Jurkat, Clone E6-1 (cell line): ENCODE measurements at places on chromosomes 3 and 15.

DNA sequence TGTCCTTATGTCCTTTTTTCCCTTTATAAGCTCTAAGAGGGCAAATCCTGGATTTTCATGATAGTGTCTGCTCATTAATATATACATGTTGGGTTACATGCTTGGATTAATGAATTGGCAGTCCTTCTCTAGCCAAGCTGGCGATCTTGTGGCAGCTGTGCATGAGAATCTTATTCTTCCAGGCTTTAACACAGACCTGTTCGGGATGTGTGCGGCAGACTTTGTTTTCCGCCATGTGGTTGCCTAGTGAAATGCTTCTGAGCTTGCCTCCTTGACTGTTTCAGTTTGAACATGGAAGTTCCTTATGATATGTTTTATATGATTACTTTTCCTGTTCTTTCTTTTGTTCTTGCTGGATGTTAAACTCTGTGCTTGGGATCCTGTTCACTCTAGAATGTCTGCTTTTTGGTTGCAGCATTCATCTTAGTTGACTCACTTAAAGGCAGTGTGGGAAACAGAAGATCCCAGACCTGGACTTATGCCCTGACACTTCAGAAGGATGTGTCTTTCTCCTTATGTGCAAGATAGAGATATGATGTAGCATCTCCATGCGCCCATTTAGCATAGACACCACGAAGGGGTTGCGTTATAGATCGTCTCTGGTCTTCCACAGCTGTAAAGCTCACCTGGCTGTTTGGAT lies 7.2 kb downstream of the CHCHD6 start:
- no peak for DNase-seq

DNA sequence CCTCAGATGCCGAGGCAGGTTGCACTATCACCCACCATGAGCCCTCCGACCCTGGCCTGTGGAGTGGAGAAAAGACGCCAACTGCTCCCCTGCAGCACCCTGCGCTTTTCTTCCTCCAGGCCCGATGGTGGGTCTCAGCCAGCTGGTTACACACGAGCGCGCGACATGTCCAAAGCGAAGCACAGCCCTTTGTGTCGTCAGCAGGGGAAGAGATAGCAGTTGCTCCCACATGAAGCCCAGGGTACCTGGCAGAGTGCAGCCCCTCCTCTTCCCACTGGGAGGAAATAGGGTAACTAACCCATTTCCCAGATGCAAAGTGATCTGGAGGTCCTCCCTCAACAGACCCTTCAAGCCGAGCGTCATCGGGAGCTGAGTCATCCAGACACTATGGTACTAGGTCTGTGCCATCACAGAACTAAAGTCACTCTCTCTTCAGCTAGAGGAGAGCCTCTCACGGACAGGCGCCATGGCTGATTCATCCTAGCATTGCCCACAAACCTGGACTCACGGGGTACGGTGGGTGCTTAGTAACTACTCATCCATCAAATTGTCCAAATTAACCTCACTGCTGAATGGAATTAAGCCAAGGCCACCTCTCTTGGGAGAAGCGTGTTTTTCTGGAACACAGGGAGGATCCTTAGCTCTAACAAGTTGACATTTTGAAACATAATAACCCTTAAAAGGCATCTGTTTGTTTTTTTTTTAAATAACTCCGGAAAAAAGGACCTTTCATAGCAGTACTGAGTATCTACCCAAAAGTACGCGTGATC lies 45.2 kb upstream of the BDH1 start:
- no peak for DNase-seq

- DNase-seq = peak; percentile 95
Measured at GRCh38 chr15:101167753-101168462, 83.9 kb downstream of the CHSY1 start.

GRCh38 chr3:4999531-5000184 lies 20.4 kb downstream of the BHLHE40 start:
- no peak for DNase-seq

- DNase-seq = no peak
Measured at GRCh38 chr3:84439476-84439875, 519.3 kb upstream of the CADM2 start.

DNA sequence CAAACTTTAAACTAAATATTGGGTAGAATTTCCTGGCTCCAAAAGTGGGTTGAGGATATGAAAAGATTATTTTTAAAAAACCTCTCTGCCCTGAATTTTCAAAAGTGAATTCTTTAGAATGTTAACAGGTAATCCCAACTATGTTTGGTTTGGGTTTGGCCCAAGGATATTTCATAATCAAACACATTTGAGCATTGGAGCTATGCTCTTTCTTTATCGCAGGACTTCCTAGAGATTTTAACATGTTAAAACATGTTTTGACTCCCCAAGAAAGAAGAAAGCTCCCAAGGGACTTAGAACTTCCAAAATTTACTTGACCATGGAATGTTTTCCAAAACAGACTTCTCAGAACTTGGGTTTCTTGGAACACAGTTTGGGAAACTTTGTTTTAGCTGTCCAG lies 75.6 kb upstream of the SYNPR start:
- DNase-seq = no peak

DNA sequence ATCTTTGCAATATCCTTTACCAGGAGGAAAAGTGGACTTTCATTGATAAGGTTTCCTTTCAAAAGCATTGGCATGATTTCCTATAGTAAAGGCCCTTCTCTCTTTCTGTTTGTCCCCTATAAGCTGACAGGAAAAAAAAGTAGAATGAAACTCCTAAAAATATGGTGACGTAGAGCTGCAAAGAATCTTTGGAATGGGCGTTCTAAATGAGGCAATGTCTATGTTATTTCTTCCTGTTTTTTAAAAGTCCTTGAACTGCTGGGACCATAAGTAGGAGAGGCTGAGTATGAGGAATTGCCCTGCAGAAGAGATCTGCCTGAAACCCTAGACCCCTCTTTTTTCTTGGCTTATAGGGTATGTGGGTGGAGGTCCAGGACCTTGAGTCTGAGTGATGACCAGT lies 17.2 kb downstream of the ST3GAL6 start:
- DNase-seq = no peak

GRCh38 chr3:12875857-12876836 lies 34.8 kb upstream of the RPL32 start:
- no peak for DNase-seq

- no peak for DNase-seq
Measured at GRCh38 chr3:30586806-30587486, 19.5 kb upstream of the TGFBR2 start.

DNA sequence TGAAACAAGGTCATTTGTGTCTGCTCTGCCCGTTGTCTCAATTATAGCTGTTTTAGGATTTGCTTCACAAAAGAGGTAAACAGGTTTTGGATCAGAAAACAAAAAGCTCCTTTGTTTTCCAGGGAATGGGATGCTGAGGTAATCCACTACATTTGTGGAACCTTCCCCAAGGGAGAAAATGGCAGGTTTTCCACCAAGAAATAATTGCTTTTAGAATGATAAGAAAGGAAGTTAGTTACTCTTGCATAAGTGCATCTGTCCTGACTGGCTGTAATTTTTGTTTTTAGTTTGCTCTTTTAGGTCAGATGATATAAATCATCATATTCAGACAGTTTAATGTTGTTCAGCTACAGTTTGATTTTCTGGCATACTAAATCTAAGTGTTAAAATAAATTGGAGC lies 198.5 kb upstream of the COL8A1 start:
- no peak for DNase-seq

DNA sequence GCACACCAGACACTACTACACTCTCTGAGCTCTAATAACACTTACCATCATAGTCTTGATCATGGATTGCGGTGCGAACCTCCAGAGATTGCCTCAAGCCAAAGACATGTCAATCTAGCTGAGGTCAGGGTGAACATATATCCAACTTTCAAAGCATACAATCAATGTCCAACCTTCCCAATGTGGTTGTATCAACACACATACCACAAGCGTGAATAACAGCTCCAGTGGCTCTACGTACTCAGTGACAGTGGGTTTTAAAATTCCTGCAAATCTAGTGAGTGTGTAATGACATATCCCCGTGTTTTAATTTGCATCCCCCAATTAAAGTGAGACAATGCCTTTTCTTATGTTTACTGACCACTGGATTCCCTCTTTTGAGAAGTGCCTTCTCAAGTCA lies 29.6 kb downstream of the SFMBT1 start:
- DNase-seq = no peak

DNA sequence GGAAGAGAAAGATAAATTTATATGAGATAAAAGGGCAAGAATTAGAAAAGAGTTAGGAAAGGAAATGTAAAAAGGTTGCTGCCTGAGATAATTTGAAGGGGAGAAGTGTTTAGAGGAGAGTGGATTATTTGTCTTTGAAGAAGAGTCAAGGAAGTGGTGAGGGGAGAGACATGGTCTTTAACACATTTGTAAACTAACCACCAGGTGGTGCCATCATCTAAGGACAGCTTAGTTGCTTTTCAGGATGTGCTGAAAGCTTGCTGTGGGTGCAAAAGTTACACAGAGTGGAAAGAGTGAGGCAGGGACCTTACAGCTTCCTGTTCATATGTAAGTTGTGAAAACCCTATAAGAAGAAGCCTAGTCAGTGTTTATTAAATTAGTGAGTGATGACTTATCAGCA lies 114.1 kb upstream of the DNAJC19 start:
- peak; percentile 24 for DNase-seq

DNA sequence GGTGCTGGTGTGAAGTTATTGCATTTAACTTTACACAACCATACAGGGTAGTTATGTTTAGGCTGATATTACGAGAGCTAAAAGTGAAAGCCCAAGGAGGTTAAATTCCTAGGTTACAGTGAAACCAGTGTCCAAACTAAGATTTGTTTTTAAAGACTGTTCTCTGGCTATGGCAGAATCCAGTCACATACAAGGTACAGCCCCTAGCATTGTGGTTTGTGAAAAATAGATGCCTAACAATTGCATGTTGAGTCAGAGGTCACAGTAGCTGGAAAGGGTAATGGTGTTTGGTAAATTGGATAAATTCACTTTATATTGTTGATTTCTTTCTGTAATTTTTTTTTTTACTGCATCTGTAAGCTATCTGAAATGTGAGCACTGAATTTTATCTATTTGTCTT lies 614.6 kb upstream of the TBL1XR1 start:
- DNase-seq = no peak

DNA sequence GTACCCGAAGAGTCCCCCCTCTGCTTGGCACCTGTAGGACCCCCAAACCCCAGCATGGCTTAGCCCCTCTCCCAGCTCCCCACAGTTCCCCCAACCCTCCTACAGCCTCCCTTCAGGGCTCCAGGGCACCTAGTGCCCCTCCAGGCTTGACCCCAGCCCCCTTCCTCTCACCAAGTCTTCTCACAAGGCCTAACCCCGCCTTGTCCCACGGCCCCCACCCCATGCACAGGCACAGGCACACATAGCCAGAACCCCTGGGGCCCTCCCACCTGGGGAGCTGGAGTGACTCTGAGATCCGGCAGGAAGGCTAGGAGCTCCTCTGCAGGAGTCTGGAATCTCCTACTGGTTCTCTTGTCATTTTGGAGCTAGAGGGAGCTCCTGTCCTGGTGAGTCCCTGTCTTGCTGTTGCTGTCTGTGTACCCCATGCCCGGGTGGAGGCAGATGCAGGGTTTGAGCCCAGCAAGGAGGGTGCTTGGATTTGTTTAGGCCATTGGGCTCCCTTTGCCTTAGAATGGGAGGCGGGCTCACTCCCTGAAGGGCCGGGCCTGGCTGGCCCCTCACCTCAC lies 39.6 kb downstream of the KLF13 start:
- no peak for DNase-seq

GRCh38 chr15:79736435-79737000 lies 160.3 kb downstream of the MTHFS start:
- DNase-seq = no peak

GRCh38 chr3:124882816-124883747 lies 4.1 kb downstream of the ITGB5 start:
- no peak for DNase-seq

DNA sequence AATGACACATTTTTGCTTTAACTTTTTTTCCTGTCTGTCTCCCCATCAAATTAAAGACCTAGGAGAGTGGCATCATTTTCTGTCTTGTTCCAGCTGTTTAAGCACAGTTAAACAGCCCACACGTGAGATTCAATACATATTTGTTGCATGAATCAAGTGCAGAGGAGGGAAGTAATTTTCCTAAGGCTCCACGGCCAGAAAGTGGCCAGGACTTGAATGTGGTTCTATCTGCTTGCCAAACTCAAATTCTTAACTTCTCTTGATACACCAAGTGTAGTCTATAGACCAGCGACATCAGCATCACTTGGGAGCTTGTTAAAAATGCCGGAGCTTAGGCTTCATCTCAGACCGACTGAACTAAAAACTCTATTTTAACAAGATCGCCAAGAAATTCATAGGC lies 724.8 kb upstream of the CFAP20DC start:
- DNase-seq = no peak

DNA sequence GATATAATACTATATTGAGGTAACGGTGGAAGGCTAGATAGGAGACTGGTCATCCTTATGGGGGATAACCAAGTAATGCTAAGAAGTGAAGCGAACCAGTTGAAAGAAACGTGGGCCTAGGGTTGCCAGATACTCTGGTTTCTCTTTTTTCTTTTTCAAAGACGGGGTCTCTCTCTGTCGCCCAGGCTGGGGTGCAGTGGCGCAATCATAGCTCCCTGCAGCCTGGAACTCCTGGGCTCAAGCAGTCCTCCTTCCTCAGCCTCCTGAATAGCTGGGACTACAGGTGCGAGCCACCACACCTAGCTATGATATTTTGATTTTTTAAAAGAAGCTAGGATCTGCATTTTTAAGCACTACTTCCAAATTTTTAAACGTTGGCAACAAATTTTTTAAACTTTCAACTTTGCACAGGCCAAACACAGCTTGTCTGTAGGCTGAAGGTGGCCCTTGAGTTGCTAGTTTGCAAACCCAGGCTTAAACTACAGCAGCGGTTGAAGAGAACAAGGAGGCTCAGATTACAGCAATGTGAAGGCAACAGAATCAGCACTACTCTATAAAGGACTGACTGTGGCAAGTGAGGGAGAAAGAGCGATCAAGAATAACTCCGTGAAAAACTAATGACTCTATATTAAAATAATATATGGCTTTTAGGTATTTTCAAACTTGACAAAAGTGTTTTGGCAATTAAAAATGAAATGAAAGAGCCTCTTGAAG lies 1.2 kb upstream of the RUBCN start:
- no peak for DNase-seq

DNA sequence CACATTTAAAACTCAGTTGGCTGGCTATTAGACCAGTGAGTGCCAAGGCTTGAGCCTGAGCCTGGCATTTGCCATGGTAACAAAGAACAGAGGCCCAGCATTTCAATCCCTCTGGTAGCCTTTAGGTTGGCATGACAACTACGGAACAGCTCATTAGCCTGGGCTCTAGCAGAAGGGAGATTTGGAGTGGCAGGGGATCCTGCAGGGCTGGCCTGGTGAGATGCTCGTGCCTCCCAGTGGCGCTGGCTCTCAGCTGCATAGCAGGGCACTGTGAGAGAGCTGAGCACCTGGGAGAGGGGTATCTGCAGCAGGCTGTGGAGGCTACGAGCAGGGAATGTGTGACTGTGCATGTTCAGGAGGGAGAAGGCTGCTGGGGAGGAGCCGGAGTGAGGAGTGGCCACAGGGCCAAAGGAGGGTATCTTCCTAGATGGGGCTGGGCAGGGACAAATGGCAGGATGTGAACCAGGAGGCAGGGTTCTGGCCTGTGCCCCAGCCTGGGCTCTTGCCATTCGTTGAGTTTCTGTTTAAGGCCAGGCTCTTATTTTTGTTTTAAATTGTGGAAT lies 5.6 kb upstream of the ABTB1 start:
- DNase-seq = no peak

- DNase-seq = no peak
Measured at GRCh38 chr3:31581660-31582059, 48.9 kb downstream of the STT3B start.
